ENCODE measurements at places on chromosomes 1 and 21. TPM values are rescaled to one million over a fixed set of nuclear protein-coding genes. Genes with fewer than 3 reads are reported as not detected.

- H3K27me3 ChIP-seq = no peaks in the 10 kb centered on the region
- no peak overlapping the region for H3K27ac ChIP-seq
- H3K4me1 ChIP-seq = no peaks in the 10 kb centered on the region
- no peak overlapping the region for H3K4me3 ChIP-seq
- no peaks in the 10 kb centered on the region for H3K36me3 ChIP-seq
- peak; percentile 81 for DNase-seq
These were observed 9.8 kb upstream of the PHACTR4 start for GRCh38 chr1:28359592-28360239.

GRCh38 chr1:234361102-234361603, 12.1 kb upstream of the COA6 start:
- DNase-seq = no peak
- H3K4me1 ChIP-seq = no peaks in the 10 kb centered on the region
- no peak overlapping the region for H3K27ac ChIP-seq
- H3K36me3 ChIP-seq = no peaks in the 10 kb centered on the region
- H3K27me3 ChIP-seq = no peaks in the 10 kb centered on the region
- H3K4me3 ChIP-seq = no peak overlapping the region

DNA sequence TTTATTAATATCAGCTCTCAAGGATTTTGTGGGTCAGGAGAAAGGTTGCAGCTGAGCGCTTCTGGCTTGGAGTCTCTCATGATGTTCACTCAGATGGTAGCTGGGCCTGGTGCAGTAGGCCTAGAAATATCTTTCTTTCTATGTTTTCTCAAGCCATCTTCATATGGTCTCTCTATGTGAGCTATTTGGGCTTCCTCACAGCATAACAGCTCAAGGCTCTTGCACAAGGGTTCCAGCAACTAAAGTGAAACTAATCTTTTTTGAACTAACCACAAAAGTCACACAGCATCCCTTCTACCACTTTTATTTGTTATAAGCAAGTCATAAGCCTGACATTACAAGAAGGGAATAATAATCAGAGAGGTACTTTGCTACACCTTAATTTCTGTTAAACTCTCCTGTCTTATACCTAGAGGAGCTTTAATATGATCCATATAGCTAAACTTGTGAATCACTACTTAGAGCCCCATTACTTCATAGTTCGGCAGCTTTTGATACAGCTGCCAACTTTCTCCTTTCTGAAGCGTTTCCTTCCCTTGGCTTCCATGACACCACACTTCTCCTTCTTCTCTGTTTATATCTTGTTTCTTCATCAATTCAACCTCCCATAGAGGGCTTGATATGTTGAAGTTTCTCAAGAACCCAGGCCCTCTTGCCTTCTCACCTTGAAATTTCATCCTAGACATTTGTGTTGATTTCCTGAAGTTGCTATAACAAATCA, 720.2 kb downstream of the LTN1 start:
- no peaks in the 10 kb centered on the region for H3K4me1 ChIP-seq
- no peak overlapping the region for H3K4me3 ChIP-seq
- H3K27me3 ChIP-seq = no peaks in the 10 kb centered on the region

- peaks cover 7% of the 10 kb centered on the region for H3K36me3 ChIP-seq
- H3K4me3 ChIP-seq = no peak overlapping the region
- H3K27me3 ChIP-seq = no peaks in the 10 kb centered on the region
- no peak overlapping the region for H3K27ac ChIP-seq
These were observed 30.4 kb downstream of the CTH start for GRCh38 chr1:70441392-70442035.

DNA sequence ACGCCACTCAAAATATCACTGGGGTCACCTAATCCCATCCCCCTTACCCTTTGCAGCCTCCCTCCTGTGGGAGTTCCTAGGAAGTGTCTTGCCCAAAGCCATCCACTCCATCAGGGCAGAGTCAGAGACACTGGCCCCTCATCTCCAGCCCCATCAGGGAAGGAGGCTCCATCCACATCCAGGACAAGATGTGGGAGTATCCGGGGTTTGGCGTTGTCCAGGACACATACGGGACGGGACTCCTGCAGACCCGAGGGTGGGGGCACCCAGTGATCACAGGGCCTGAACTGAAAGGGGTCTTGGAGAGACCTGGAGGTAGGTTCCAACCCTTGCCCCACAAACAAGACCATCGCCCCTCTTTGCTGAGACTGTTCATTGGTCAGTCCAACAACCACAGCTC, 348.2 kb downstream of the MATN1 start:
- H3K4me1 ChIP-seq = peaks cover 4% of the 10 kb centered on the region
- peak; percentile 36 for DNase-seq
- no peak overlapping the region for H3K4me3 ChIP-seq
- peaks cover 25% of the 10 kb centered on the region for H3K27me3 ChIP-seq
- H3K36me3 ChIP-seq = no peaks in the 10 kb centered on the region

- no peaks in the 10 kb centered on the region for H3K27me3 ChIP-seq
- H3K4me3 ChIP-seq = no peak overlapping the region
- H3K36me3 ChIP-seq = no peaks in the 10 kb centered on the region
- H3K27ac ChIP-seq = no peak overlapping the region
- DNase-seq = no peak
These were observed 304.8 kb downstream of the BRINP3 start for GRCh38 chr1:190172651-190173430.

LCE6A gene
- not detected for total RNA-seq

GRCh38 chr1:5502311-5503194, 489.7 kb downstream of the NPHP4 start:
- no peaks in the 10 kb centered on the region for H3K4me1 ChIP-seq
- H3K4me3 ChIP-seq = no peak overlapping the region
- no peak overlapping the region for H3K27ac ChIP-seq
- DNase-seq = peak; percentile 40

- H3K4me1 ChIP-seq = peaks cover 5% of the 10 kb centered on the region
- H3K27me3 ChIP-seq = no peaks in the 10 kb centered on the region
- H3K27ac ChIP-seq = no peak overlapping the region
- DNase-seq = no peak
These were observed 29.7 kb upstream of the CDC14A start for GRCh38 chr1:100322436-100323211.

DNA sequence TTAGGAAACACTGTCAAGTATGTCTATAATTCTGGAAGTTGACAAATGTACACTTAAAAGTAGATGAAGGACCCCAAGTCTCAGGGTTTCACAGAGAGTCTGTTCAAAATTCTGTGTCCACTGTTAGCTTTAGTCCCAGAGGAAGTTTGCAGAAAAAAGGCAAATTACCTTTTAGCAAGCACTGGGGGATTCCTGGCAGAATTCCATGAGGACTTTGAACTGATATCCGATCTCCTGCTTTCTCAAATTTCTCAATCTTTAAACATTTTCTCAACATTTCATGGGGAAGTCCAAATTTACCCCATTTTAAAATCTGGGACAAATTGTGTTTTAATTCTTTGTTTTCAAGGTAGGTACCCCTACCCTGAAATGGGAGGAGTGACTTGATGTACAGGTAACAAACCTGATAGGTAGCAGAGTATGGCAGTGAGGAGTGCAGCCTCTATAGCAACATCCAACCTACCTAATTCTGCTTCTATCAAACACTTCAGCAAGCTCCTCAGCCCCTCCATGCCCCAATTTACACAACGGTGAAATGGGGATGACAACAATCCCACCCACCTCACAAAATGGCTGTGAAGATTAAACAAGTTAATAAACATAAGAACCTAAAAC, 344.9 kb downstream of the OMA1 start:
- H3K36me3 ChIP-seq = no peaks in the 10 kb centered on the region
- DNase-seq = no peak
- H3K27me3 ChIP-seq = no peaks in the 10 kb centered on the region
- no peak overlapping the region for H3K27ac ChIP-seq
- H3K4me3 ChIP-seq = no peak overlapping the region

BRDT gene
- total RNA-seq = not detected

PLD5 gene
- 0.87 TPM for total RNA-seq

CNIH3 gene
- total RNA-seq = 4.8 TPM

GRCh38 chr21:35578831-35579471, 481.4 kb downstream of the SETD4 start:
- no peak overlapping the region for H3K4me3 ChIP-seq
- no peaks in the 10 kb centered on the region for H3K27me3 ChIP-seq
- no peaks in the 10 kb centered on the region for H3K36me3 ChIP-seq

GRCh38 chr21:23968722-23969647, 1638.3 kb downstream of the MRPL39 start:
- no peak overlapping the region for H3K27ac ChIP-seq
- no peaks in the 10 kb centered on the region for H3K4me1 ChIP-seq
- no peaks in the 10 kb centered on the region for H3K36me3 ChIP-seq
- DNase-seq = no peak

ACTL8 gene
- total RNA-seq = not detected

DNA sequence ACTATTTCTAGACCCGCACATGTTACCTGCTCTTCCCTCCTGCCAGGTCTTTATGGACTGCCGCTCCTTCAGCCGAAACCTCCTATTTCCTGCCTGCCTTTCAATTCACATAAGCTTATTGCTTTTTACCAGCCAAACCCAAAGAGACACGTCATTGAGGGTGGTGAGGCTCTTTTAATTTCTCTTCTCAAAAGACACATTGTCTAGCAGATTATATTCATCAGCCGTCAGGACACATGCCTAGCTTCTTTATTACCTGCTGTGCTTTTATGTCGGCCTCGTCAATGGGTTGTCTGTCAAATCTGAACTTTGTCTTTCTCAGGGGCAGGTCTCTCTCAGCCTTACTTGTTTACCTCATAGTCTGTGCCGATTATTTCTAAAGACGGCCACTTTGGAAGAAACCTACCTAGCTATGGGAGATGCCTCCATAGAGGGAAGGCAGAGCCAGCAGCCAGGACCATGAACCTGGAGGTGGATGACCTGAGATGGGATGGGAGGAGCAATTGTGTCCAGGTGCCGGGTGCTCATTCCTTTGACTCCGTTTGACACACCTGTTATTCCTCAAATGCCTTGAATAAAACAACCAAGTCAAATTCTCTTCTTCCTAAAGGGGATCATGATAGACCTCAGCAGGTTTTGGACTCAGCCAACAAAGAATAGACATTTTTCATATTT, 42.0 kb downstream of the ZBTB18 start:
- H3K4me3 ChIP-seq = no peak overlapping the region
- H3K27me3 ChIP-seq = no peaks in the 10 kb centered on the region
- H3K27ac ChIP-seq = no peak overlapping the region
- DNase-seq = no peak
- H3K36me3 ChIP-seq = no peaks in the 10 kb centered on the region
- H3K4me1 ChIP-seq = no peaks in the 10 kb centered on the region

DNA sequence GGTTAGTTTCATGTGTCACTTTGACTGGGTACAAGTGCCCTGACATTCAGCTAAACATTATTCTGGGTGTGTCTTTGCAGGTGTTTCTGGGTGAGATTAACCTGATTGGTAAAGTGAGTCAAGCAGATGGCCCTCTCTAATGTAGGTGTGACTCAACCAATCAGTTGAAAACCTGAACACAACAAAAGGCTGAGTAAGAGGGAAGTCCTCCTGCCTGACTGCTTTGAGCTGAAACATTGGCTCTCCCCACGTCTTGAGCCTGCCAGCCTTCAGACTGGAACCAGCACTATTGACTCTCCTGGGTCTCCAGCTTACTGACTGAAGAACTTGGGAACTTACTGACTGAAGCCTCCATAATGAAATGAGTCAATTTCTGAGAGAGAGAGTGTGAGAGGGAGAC, 70.0 kb upstream of the C21orf91 start:
- no peak overlapping the region for H3K27ac ChIP-seq
- no peaks in the 10 kb centered on the region for H3K4me1 ChIP-seq
- no peak overlapping the region for H3K4me3 ChIP-seq
- no peaks in the 10 kb centered on the region for H3K27me3 ChIP-seq
- H3K36me3 ChIP-seq = no peaks in the 10 kb centered on the region

GRCh38 chr1:207822124-207822601, 70.3 kb downstream of the CD46 start:
- peaks cover 78% of the 10 kb centered on the region for H3K4me1 ChIP-seq
- H3K36me3 ChIP-seq = peaks cover 39% of the 10 kb centered on the region
- peak; percentile 48 for DNase-seq
- peak overlapping the region; percentile 98 for H3K27ac ChIP-seq
- H3K4me3 ChIP-seq = peak overlapping the region; percentile 71

DNA sequence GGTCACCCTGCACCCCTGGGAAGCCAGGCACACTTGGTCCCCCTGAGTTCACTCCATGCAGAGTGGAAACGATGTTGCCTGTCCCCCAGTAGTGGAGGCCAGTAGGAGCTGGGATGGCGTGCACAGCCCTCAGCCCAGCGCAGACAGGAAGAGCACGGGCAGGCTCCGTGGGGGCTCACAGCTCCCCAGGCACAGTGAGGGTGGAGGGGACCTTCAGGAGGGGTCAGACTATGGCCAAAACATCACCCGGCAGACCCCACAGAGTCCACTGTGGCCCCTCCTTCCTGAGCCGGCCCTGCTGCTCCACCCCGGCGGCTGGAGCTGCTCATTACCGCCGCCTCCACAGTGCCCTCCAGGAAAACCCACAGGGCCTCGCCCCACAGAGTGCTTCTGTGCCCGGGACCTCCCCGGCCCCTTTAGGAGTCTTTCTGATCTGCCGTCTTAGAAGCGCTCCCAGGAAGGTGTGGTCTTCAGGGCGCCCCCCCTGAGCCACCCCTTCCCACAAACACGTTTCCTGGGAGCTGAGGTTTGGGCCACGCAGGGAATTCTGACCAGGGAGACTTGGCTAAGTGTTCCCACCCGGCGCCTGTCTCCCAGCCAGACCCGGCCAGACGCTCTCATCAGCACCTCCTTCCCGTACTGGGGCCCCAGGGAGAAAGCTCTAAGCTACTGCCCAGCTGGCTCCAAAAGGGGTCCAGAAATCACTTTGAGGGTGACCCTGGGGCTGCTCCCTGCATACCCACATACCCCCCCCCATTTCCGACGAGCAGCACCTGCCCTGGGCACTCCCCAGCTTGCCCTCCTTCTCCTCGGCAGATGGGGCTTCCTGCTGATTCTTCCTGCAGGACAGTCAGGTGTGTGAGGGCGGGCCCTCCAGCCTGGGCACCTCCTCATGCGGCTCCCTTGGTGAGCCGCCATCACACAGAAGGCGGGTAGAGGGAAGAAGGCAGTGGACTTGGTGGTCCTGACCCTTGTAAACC, 38.8 kb downstream of the RIPK4 start:
- H3K27me3 ChIP-seq = no peaks in the 10 kb centered on the region
- no peak for DNase-seq
- H3K36me3 ChIP-seq = no peaks in the 10 kb centered on the region
- H3K4me1 ChIP-seq = peaks cover 11% of the 10 kb centered on the region
- no peak overlapping the region for H3K27ac ChIP-seq
- H3K4me3 ChIP-seq = no peak overlapping the region

GRCh38 chr1:9881838-9882249, 28.2 kb downstream of the CTNNBIP1 start:
- H3K4me1 ChIP-seq = no peaks in the 10 kb centered on the region
- no peak overlapping the region for H3K27ac ChIP-seq
- no peak overlapping the region for H3K4me3 ChIP-seq
- no peaks in the 10 kb centered on the region for H3K36me3 ChIP-seq
- no peaks in the 10 kb centered on the region for H3K27me3 ChIP-seq

- no peak for DNase-seq
- H3K36me3 ChIP-seq = no peaks in the 10 kb centered on the region
- no peaks in the 10 kb centered on the region for H3K27me3 ChIP-seq
- H3K4me1 ChIP-seq = peaks cover 14% of the 10 kb centered on the region
- H3K27ac ChIP-seq = no peak overlapping the region
These were observed 3.1 kb upstream of the ACP6 start for GRCh38 chr1:147673406-147673805.

- no peak for DNase-seq
- no peaks in the 10 kb centered on the region for H3K27me3 ChIP-seq
- H3K36me3 ChIP-seq = no peaks in the 10 kb centered on the region
- H3K4me1 ChIP-seq = no peaks in the 10 kb centered on the region
- no peak overlapping the region for H3K4me3 ChIP-seq
- H3K27ac ChIP-seq = no peak overlapping the region
These were observed 5.7 kb upstream of the PLPP3 start for GRCh38 chr1:56584910-56585528.

- H3K4me3 ChIP-seq = no peak overlapping the region
- no peaks in the 10 kb centered on the region for H3K36me3 ChIP-seq
- no peaks in the 10 kb centered on the region for H3K27me3 ChIP-seq
- DNase-seq = no peak
- H3K4me1 ChIP-seq = peaks cover 7% of the 10 kb centered on the region
- H3K27ac ChIP-seq = no peak overlapping the region
These were observed 154.2 kb upstream of the RUNX1 start for GRCh38 chr21:35203093-35203977.
